ENCODE measurements at places on chromosomes 6 and 20.

- no peak overlapping the region for H3K4me3 ChIP-seq
- no peaks in the 10 kb centered on the region for H3K27me3 ChIP-seq
- H3K27ac ChIP-seq = no peak overlapping the region
- H3K4me1 ChIP-seq = no peaks in the 10 kb centered on the region
Measured at GRCh38 chr6:23692184-23692583, 433.8 kb upstream of the NRSN1 start.

GRCh38 chr6:145276756-145277155 lies 458.6 kb downstream of the EPM2A start:
- H3K4me1 ChIP-seq = no peaks in the 10 kb centered on the region
- no peaks in the 10 kb centered on the region for H3K36me3 ChIP-seq
- H3K4me3 ChIP-seq = no peak overlapping the region
- no peaks in the 10 kb centered on the region for H3K27me3 ChIP-seq
- DNase-seq = peak; percentile 25

GRCh38 chr20:47748823-47749222 lies 36.5 kb downstream of the SULF2 start:
- H3K36me3 ChIP-seq = no peaks in the 10 kb centered on the region
- H3K27ac ChIP-seq = no peak overlapping the region
- H3K4me3 ChIP-seq = no peak overlapping the region

- no peak overlapping the region for H3K27ac ChIP-seq
- H3K27me3 ChIP-seq = no peaks in the 10 kb centered on the region
- H3K36me3 ChIP-seq = no peaks in the 10 kb centered on the region
- no peak overlapping the region for H3K4me3 ChIP-seq
Measured at GRCh38 chr6:118269659-118270058, 278.4 kb upstream of the PLN start.

GRCh38 chr20:8145246-8146168 lies 13.4 kb downstream of the PLCB1 start:
- H3K27me3 ChIP-seq = peaks cover 36% of the 10 kb centered on the region
- H3K27ac ChIP-seq = no peak overlapping the region
- peaks cover 11% of the 10 kb centered on the region for H3K4me1 ChIP-seq
- no peak for DNase-seq
- no peak overlapping the region for H3K4me3 ChIP-seq
- no peaks in the 10 kb centered on the region for H3K36me3 ChIP-seq

GRCh38 chr6:77880501-77880900 lies 227.7 kb downstream of the MEI4 start:
- no peak overlapping the region for H3K27ac ChIP-seq
- peak; percentile 58 for DNase-seq
- H3K4me3 ChIP-seq = no peak overlapping the region
- no peaks in the 10 kb centered on the region for H3K27me3 ChIP-seq
- H3K36me3 ChIP-seq = no peaks in the 10 kb centered on the region
- no peaks in the 10 kb centered on the region for H3K4me1 ChIP-seq

DNA sequence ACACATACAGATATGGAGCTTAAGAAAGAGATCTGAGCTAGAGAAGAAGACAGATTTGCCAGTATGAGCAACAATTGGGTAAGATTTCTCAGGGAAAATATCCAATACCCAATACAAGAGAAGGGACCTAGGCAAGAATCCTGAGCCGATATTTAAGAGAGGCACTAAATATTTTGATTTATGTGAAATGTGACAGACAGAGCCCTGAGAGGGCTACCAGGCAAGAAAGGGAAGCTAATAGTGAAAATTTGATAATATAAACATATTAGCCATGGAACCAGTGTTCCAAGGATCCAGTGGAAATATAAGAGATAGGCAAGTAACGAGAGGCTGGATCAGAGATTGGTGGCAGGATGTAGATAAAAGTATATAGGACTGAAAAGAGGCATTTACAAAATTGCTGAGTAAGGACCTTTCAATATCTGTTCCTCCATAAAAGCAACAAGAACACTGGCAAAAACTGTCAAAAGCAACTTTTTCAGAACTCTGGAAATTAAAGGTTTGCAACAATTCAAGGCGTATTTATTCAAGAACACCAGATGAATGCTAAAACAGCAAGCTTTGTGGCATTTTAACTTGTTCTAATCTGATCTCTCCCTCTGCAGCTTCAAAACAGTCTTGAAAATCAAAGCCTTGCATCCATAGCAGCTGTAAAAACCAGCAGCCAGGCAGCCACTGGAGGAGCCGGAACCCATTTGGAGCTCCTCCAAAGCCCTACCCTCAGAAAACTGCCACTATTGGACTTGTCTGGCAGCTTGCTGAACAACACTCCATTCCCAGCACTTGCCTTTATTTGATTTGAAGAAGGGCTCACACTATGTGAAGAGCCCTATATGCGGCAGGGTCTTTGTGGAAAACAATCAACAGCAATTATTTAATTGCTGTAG lies 58.8 kb downstream of the REV3L start:
- no peaks in the 10 kb centered on the region for H3K27me3 ChIP-seq
- H3K36me3 ChIP-seq = no peaks in the 10 kb centered on the region
- no peak overlapping the region for H3K4me3 ChIP-seq

DNA sequence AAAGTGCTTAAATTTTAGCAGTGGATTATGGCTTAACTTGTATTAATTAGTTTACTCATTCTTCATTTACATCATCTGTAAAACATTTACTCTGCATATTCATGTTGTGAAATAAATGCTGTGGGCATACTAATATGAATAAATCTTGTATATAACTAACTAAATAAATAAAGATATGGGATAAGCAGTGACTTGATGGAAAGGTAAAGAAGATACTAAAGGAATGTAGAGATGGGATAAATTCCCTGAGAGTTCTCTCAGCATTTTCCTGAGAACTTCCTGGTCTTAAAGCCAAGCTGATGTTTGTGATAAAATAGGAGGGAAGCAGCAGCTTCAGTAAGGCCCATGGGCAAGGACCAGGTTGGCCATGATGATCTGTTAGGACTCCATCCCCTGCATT lies 652.1 kb downstream of the RNF144B start:
- H3K27me3 ChIP-seq = no peaks in the 10 kb centered on the region
- H3K36me3 ChIP-seq = no peaks in the 10 kb centered on the region
- no peaks in the 10 kb centered on the region for H3K4me1 ChIP-seq
- no peak overlapping the region for H3K27ac ChIP-seq

- no peak overlapping the region for H3K4me3 ChIP-seq
- no peak overlapping the region for H3K27ac ChIP-seq
- no peaks in the 10 kb centered on the region for H3K27me3 ChIP-seq
Measured at GRCh38 chr6:7151381-7151780, 43.6 kb downstream of the RREB1 start.

- no peaks in the 10 kb centered on the region for H3K4me1 ChIP-seq
- H3K36me3 ChIP-seq = no peaks in the 10 kb centered on the region
- no peak overlapping the region for H3K4me3 ChIP-seq
- H3K27ac ChIP-seq = no peak overlapping the region
- H3K27me3 ChIP-seq = no peaks in the 10 kb centered on the region
Measured at GRCh38 chr6:11460837-11461661, 76.5 kb upstream of the TMEM170B start.

- no peaks in the 10 kb centered on the region for H3K36me3 ChIP-seq
- no peak for DNase-seq
- no peaks in the 10 kb centered on the region for H3K27me3 ChIP-seq
- no peak overlapping the region for H3K27ac ChIP-seq
Measured at GRCh38 chr6:122092366-122092765, 307.1 kb upstream of the HSF2 start.

GRCh38 chr20:23420943-23421931 lies at the start of gene NAPB:
TSS of gene NAPB (minus strand) at chr20:23421488. CDS start at chr20:23421402, 86 bp downstream.
- no peaks in the 10 kb centered on the region for H3K27me3 ChIP-seq
- no peaks in the 10 kb centered on the region for H3K4me1 ChIP-seq
- H3K27ac ChIP-seq = peak within 1 kb of the TSS; percentile 86
- no peaks in the 10 kb centered on the region for H3K36me3 ChIP-seq
- peak; percentile 77 for DNase-seq

- no peaks in the 10 kb centered on the region for H3K36me3 ChIP-seq
- peaks cover 3% of the 10 kb centered on the region for H3K4me1 ChIP-seq
- no peak for DNase-seq
- H3K4me3 ChIP-seq = no peak overlapping the region
Measured at GRCh38 chr20:9515214-9515585, 810 bp downstream of the LAMP5 start.

GRCh38 chr6:168794491-168794890 lies 353.5 kb downstream of the SMOC2 start:
- no peak for DNase-seq
- no peaks in the 10 kb centered on the region for H3K4me1 ChIP-seq
- H3K27me3 ChIP-seq = no peaks in the 10 kb centered on the region
- H3K4me3 ChIP-seq = no peak overlapping the region
- H3K27ac ChIP-seq = no peak overlapping the region

GRCh38 chr6:743320-744096 lies 50.6 kb upstream of the EXOC2 start:
- H3K27ac ChIP-seq = no peak overlapping the region
- H3K4me1 ChIP-seq = no peaks in the 10 kb centered on the region
- DNase-seq = no peak
- H3K4me3 ChIP-seq = no peak overlapping the region
- H3K36me3 ChIP-seq = no peaks in the 10 kb centered on the region

GRCh38 chr6:42177514-42178364 lies 4.6 kb downstream of the GUCA1A start:
- H3K4me1 ChIP-seq = peaks cover 5% of the 10 kb centered on the region
- H3K36me3 ChIP-seq = no peaks in the 10 kb centered on the region
- peak overlapping the region; percentile 12 for H3K4me3 ChIP-seq
- DNase-seq = no peak
